Mesothelial cell of epicardium (in vitro differentiated cells): ENCODE measurements at places on chromosomes 4 and X. TPM values are rescaled to one million over a fixed set of nuclear protein-coding genes. Genes with fewer than 3 reads are reported as not detected.

DNA sequence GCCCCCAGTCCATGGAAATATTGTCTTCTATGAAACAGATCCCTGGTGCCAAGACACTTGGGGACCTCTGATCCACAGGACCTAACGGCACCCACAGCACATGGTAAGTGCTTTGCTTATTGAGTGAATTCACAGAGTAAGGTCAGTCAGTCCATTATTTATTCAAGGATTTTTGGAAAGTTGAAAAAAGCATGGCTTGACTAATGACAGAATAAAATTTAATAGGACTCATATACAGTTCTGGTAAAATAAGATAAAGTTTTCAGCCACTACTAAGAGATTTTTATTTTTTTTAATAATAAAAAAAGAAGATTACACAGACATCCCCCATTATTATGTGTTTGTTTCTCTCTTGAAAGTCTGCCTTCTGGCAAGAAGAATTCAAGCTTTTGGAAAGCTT is 490.6 kb upstream of the HS3ST1 start:
- DNase-seq = no peak

Gene STK32B
- total RNA-seq = 0.69 to 0.96 TPM (median 0.81 TPM) in 3 replicates

- no peak for DNase-seq
Measured at GRCh38 chr4:4680758-4681157, 138.9 kb upstream of the STX18 start.

- no peak for DNase-seq
Measured at GRCh38 chr4:137674066-137674465, 141.8 kb upstream of the PCDH18 start.

GRCh38 chr4:52091801-52092200 is 40.7 kb downstream of the SPATA18 start:
- no peak for DNase-seq

DNA sequence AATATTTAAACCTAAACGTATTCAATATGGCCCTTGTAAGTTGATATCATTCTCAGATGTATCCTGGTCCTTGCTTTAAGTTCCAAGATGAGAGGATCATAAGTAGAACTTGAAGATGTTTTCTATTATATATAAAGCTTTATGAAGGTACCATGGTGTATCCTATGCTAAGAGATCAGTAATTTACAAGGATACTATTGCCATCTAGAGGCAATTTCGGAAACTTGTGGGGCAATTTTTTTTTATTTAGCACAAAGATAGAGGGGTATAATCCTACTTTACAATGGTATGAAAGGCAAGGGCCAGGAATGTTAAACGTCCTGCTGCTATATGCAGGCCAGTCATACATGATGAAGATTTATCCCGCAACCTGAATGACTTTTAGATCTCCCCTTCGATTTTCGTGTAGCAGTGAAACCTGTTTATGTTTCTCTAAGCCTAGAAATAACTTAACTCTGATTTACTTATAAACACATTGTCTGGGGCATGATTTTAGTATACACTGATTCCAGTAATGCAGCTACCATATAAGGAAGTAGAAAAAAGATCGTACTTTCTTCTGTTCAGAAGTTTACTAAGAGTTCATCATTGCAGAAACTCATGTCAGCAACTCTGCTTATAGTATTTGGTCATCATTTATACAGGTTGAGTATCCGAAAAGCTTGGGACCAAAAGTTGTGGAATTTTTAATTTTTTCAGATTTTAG is 2.6 kb downstream of the SLC25A31 start:
- DNase-seq = no peak

Gene SMR3B
- total RNA-seq = not detected in 3 replicates

- no peak for DNase-seq
Measured at GRCh38 chrX:14875624-14876023, 2.4 kb downstream of the MOSPD2 start.

Gene PHF8
- 45.2 to 53.9 TPM (median 52.2 TPM) in 3 replicates for total RNA-seq

DNA sequence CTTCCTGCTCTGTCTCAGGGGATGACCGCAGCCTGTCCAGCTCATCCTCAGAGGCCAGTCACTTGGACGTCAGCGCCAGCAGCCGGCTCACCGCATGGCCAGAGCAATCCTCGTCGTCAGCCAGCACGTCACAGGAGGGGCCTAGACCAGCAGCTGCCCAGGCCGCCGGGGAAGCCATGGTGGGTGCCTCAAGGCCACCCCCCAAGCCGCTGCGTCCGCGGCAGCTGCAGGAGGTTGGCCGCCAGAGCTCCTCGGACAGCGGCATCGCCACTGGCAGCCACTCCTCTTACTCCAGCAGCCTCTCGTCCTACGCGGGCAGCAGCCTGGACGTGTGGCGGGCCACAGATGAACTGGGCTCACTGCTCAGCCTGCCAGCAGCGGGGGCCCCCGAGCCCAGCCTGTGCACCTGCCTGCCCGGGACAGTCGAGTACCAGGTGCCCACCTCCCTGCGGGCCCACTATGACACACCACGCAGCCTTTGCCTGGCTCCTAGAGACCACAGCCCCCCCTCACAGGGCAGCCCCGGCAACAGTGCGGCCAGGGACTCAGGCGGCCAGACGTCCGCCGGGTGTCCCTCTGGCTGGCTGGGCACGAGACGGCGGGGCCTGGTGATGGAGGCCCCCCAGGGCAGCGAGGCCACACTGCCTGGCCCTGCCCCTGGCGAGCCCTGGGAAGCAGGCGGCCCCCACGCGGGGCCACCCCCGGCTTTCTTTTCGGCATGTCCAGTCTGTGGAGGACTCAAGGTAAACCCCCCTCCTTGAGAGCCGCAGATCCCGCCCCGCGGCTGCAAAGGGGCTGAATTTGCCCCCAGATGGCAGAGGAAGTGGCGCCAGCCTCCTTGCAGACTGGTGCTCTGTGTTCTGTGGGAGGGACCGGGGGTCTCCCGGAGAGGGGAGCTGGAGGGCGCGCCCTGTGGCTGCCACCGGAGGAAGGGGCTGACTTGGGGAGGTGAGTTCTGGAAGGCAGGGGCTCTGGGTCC is 29.9 kb downstream of the DOK7 start:
- no peak for DNase-seq

- DNase-seq = no peak
Measured at GRCh38 chrX:14903891-14904290, 30.7 kb downstream of the MOSPD2 start.

Gene RAP2C
- total RNA-seq = 80.1 to 85.0 TPM (median 83.0 TPM) in 3 replicates

DNA sequence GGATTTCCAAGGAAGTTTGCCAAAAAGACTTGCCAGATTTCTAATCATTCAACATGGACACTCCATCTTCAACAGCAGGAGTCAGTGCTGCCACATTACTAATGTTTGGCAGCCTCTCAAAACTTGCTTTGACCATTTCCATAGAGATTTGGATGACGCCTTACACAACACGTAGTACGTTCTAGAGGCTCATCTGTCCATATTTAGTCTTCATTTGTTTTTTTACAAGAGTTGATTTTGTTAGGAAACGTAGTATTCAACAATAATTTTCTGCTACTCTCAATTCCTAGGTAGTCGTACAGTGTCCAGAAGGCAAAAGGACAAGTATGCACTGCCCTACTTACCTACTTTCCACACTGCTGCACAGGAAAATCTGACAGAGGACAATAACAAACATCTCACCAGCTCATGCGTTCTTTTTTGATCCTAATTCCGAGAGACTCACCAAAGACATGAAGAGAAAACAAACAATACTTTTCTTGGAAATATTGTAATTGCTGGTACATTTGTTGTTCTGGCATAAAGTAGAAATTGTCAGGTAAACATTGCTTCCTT is 117.3 kb downstream of the SNCA start:
- DNase-seq = no peak

GRCh38 chr4:73776321-73776729 is 36.0 kb downstream of the CXCL8 start:
- DNase-seq = no peak

DNA sequence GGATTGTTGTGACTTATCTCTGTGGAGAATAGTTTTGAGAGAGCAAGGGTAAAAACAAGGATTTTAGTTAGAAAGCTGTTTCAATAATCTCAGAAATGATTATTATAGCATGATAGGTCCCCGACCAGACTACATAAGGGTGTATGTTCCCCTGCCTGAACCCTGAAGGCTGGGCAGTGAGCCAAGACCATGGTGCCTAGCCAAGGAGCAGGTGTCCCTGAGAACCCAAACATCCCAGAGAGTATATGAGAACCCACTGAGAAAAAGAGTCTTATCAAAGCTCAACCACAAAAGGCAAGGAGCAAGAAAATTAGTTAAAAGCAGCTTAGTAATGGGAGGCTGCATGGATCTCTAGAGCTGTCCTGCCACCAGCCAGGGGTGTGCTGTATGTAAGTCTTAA is 94.9 kb upstream of the UNC5C start:
- no peak for DNase-seq

Gene RBM10
- 56.7 to 61.4 TPM (median 58.7 TPM) in 3 replicates for total RNA-seq

DNA sequence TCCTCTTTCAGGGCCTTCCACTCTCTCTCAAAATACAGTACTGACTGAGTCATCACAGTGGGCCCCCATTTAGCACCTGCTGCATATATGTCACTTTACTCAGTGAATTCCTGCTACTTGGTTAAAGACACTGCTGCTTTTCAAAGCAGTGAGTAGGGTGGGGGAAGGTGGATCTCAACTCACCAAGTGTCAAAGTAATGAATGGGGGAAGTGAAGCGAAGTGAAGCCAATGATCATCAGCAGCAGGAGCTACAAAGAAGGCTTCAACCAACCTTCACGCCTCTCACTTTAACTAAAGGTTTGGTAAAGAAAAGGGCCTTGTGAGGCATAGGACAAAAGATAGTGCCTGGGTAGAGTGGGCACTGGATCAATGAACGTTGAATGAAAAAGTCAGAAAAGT is 424.1 kb downstream of the SMARCA1 start:
- DNase-seq = no peak

DNA sequence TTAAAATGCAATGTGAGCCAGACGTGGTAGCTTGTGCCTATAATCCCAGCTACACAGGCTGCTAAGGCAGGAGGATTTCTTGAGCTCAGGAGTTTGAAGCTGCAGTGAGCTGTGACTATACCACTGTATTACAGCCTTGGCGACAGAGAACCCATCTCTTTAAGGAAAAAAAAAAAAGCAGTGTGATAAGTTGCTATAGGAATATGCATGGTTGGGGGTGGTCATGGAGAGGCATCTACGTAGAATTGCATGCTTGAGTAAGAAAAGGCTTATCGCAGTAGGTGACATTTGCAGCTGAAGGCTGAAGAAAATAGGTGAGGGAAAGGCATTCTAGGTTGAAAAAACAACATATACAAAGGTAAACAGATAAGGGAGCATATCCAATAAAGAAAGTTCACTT is 4.1 kb downstream of the DIAPH2 start:
- DNase-seq = no peak

GRCh38 chr4:168691631-168692369 is 194.9 kb downstream of the PALLD start:
- no peak for DNase-seq

- DNase-seq = no peak
Measured at GRCh38 chr4:126991965-126992364, 640.8 kb upstream of the INTU start.

- DNase-seq = no peak
Measured at GRCh38 chr4:4217113-4217512, 9.6 kb downstream of the OTOP1 start.

Gene MPP1
- total RNA-seq = 9.2 to 10.4 TPM (median 10.4 TPM) in 3 replicates

Gene TDO2
- 5.8 to 6.8 TPM (median 6.7 TPM) in 3 replicates for total RNA-seq

- DNase-seq = no peak
Measured at GRCh38 chr4:119744580-119744979, 116.0 kb upstream of the PDE5A start.

- no peak for DNase-seq
Measured at GRCh38 chrX:15947648-15948317, 93.2 kb upstream of the AP1S2 start.

DNA sequence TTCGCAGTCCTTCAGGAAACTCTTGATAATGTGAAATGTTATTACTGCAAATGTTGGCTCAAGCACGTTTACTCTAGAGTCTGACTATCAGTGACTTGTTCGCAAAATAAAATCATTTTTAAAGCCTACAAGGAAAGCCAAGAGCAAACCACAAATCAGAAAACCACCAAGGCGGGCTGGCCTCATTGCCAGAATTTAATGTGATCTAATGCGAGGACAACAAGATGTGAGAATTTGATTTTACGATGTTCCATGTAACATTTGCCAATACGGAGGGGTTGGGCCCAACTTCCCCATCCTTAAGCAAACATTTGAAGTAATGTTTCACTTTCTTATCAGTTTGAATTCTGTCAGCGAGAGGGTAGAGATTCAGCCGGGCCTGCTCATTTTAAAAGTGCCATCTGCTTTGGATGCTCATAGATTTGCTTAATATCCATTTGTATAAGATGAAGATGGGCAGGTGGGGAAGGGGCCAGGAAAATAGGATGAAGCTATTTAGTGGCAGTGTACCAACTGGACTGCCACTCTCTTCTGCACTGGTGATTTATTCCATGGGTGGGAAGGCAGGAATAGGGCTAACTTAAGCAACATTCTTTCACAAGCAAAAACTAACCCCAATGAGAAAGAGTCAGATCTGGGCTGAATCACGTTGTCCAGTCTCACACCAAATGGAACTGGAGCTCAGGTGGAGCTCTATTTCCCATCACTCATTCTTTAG is 225.3 kb downstream of the ANAPC10 start:
- no peak for DNase-seq

GRCh38 chr4:4385729-4386295 is 1.1 kb upstream of the NSG1 start:
- DNase-seq = no peak

Gene CFAP47
- total RNA-seq = 0.27 to 0.54 TPM (median 0.34 TPM) in 3 replicates

GRCh38 chr4:148052448-148052847 is 320.6 kb downstream of the ARHGAP10 start:
- DNase-seq = no peak

DNA sequence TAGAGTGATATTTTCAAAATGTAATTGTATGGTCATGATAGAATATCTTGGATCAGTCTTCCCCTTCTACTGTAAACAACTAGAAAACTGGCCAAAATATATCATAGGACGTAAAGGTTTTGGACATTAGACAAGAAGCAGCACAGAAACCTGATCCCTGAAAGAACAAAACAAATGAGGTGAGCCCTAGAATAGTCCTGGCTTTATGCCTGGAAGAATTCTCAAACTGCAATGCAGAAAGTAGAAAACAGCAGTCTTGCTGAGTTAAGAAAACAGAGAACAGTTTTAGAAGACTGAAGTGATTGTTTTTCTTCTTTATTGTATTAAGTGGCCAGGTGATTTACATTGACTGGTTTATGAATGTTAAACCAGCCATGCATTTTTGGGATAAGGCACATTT is 19.5 kb downstream of the NSUN7 start:
- no peak for DNase-seq

Gene RAB40AL
- total RNA-seq = 2.0 to 2.3 TPM (median 2.3 TPM) in 3 replicates

Gene S100G
- total RNA-seq = not detected in 3 replicates

DNA sequence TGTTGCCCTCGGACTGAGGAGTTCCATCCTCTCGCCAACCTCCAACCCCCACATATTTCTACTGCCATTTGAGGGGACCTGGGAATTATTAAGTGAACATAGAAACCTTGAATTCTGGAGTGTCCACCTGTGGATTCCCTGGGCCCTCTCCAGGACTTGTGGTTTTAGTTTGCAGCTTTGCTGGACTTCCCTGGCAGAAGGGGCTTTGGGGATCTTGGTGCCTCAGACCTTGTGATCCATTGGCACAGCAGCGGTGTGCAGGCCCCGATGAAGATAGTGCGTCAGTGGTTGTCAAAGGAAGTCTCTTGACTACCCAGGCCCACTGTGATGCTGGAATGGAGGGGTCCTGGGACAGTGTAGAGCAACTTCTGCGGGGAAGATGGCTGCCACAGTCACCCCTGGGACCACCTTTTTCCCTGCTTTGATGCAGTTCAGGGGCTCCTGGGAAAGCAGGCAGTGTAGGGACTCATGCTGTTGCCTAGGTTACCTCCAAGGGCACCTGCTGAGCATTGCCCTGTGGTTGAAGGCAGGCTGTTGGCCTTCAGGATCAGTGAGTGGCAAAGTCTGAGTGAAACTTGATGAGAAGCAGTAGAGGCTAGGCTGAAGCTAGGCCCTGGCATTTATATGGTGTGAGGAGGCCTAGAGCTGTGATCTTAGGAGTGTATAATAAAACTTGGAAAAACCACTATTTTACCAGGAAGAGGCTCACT is 2.2 kb downstream of the SLC16A2 start:
- no peak for DNase-seq

GRCh38 chrX:4528247-4528646 is 814.8 kb upstream of the PRKX start:
- no peak for DNase-seq
